ENCODE measurements at places on chromosomes 5 and 9.

DNA sequence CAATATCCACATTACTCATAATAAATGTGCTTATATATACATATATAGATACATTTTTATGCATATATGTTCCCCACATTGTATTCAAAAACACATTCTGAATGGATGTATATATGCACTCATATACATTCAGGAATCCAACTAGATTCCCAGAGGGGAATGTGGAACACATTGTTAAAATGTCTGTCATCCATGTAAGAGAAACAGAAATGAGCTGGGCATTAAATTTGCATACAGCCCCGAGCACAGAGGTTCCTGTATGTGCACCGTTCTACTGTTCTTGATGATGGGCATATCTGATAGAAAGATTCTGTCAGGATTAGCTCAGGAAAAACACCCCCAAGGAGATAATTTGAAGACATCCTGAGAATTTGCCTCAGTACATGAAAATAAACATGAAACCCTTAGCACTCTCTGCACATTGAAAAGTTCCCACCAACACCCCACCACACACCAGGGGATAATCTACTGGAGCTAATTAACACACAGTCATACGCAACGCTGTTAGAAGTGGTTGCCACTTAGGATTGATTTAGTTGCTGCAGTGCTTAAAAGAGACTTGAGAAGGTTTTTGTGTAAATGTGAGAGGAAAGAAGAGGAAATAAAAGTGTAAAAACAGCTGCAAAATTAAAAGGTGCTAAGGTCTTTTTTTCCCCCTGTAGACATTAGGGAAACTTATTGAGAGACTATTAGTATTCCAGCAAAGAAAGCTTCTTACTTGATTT lies 223.3 kb downstream of the SLF1 start:
- DNase-seq: no peak

GRCh38 chr5:39668980-39669379 lies 244.2 kb upstream of the DAB2 start:
- no peak for DNase-seq

GRCh38 chr5:132825033-132825833 lies 5.2 kb downstream of the SHROOM1 start:
- DNase-seq: no peak

DNA sequence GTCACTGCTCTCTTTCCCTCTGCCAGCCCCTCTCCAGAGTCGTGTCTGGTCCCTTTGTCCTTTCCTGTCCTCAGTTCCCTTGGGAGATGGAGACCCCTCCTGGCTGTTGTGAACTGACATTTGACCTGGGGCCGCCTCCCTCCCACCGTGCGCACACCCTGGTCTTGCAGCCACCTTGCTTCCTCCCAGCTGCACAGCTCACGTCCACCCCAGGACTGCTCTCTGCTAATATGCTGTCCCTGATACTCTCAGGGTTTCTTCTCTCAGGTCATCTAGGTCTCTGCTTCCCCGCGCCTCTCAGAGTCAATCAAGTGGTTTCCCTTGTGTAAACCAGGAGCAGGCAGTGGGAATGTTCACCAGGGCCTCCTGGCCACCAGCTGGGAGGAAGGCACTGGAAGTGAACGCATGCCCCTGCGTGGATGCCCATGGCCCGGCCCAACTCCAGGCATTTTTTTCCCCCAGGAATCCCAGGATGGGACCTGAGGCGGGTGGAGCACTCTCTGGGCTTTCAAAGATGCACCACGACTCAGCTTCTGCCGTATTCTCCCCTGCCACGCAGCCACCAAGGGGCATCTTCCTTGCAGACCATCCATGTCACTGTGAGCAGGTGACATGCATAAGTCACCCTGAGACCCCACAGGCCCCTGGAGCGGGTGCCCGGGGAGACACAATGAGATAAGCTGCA lies 142.4 kb downstream of the OLFM1 start:
- DNase-seq: no peak

- DNase-seq: peak; percentile 11
These were observed 165.6 kb downstream of the YTHDC2 start for GRCh38 chr5:113678924-113679575.

- no peak for DNase-seq
These were observed 364.1 kb downstream of the CTNND2 start for GRCh38 chr5:11540112-11540511.

DNA sequence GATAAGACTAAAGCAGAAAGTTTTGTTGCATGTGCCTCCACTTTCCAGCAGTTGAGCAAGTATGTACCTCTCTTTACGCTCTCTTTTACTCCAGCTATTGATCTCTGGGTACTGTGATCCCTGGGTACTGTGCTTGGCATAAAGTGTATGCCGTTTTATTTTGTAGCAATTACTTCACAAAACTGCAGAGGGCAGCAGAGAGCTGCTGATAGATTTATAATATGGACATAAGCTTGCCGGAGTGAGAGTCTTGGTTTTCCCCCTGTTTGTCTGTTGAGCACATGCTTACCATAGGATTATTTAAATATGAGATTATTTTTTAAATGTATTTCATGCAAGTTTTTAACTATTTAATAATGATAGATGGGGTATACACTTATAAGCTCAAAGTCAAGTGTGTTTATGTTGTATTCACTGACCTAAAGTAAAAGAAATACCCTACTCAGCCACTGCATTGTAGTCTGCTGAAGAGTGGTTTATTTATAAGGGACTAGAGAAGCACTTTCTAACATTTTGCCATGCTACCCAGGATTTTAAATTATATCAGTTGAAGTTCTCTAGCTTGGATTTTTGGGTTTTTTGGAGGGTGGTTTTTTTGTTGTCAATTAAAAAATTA lies 13.0 kb downstream of the TTC1 start:
- peak; percentile 55 for DNase-seq

DNA sequence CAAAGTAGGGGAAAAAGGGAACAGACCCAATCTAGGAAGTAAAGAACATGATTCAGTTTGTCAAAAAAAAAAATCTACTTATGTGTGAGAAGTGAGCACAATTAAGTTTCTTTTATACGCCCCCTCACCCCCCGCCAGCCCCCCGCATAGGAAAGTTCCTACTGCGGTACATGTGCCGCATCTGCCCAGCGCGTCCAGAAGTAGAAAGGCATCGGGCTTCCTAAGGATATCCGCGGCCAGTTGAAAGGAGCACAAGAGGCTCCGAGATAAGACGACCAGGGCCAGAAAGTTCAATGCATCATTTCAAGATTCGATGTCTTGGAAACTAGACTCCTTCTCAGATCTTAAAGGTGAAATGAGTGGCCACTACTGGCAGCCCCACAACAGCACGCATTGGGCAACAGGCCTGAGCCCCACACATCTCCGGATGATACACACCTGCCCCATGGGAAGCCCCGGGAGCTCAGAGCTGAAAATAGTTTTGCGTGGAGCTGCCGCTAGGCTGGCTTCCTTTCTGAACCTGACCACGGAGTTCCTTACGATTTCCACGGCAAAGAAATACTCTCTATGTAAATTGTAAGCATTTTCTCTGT lies 203.9 kb downstream of the RAB3C start:
- DNase-seq: no peak

- no peak for DNase-seq
These were observed 102.7 kb downstream of the FOCAD start for GRCh38 chr9:20786807-20787206.

- DNase-seq: no peak
These were observed 100.0 kb upstream of the CXCL14 start for GRCh38 chr5:135678640-135679268.

GRCh38 chr5:50564079-50564478 lies 102.4 kb upstream of the PARP8 start:
- DNase-seq: no peak

DNA sequence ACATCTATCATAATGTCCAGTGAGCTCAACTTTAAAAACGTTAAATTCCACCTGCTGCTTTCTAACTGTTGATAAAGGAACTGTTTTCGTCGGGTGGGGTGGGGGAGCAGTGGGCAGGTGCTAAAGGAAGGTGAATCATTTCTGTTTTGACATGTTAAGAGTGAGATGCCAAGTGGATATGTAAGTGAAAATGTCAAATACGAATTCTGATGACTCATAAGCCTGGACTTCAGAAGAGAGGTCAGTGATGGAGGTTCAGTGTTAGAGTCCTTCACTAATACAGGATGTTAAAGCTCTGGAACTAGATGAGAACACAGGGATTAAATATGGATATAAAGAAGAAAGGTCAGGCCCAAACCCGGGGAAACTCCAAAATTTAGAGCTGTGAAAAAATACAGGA lies 617.9 kb upstream of the CTNND2 start:
- DNase-seq: no peak

DNA sequence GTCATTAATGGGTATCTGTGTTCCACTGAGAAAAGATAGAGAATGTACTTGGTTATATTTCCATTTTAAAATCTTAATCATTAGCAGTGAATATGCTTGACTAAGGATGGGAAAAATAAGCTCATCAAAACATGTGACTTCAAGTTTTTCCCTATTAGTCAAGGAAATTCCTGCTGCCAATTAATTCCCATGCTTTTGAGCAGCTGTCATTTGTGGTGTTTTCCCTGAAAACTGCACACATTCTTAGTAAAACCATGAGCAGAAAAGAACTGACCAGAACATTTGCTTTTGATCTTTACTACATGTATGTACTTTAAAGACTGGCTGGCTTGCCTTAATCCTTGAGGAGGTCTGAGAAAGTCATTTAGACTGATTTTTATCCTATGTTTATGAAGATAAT lies 75.2 kb downstream of the AOPEP start:
- no peak for DNase-seq

GRCh38 chr9:95007226-95007869 lies 280.8 kb downstream of the AOPEP start:
- DNase-seq: no peak

DNA sequence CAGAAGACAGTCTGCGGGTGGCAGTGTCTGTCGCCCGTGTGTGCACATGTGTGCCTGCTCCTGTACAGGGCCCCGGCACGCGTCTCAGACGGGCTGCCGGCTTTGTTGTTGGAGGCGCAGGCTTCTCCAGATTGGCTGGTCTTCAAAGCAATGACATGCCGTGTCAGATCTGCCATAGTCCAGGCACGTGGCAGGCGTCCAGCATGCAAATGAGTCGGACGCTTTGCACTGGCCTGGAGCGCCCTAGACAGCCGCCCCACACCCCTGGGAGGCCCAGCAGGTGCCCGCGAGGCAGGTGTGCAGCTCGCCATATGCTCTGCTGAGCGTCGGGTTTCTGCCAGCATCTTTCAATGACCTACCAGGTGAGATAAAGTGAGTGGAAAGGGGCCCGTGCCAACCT lies 71.5 kb downstream of the GADD45G start:
- no peak for DNase-seq

GRCh38 chr9:69963803-69964202 lies 79.8 kb upstream of the MAMDC2 start:
- DNase-seq: no peak

DNA sequence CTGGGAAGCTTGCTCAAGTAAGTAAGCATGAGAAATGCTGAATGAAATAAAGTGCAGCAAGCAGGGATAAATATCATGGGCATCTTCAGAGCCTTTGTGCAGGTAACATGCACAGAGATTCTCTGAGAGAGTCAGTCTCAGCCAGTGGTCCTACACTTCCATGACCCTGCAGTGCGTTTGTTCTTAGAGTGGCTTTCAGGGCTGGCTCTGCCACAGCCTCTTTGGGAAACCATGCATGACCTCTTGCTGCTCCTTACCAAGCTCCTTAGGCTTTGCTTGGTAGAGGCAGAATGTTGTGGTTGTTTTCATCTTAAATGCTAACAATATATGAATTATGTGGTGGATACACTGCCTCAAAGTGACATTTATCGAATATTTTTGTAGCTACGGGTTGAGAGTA lies 5.4 kb downstream of the SYK start:
- no peak for DNase-seq

GRCh38 chr5:64765804-64766504 lies 2.5 kb downstream of the SREK1IP1 start:
- no peak for DNase-seq

DNA sequence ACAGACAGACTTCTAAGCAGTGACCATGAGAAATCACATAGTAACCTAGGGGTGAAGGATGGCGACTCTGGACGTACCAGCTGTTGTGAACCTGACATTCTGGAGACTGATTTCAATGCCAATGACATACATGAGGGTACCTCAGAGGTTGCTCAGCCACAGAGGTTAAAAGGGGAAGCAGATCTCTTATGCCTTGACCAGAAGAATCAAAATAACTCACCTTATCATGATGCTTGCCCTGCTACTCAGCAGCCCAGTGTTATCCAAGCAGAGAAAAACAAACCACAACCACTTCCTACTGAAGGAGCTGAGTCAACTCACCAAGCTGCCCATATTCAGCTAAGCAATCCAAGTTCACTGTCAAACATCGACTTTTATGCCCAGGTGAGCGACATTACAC lies 38.0 kb upstream of the CCDC152 start:
- DNase-seq: no peak

DNA sequence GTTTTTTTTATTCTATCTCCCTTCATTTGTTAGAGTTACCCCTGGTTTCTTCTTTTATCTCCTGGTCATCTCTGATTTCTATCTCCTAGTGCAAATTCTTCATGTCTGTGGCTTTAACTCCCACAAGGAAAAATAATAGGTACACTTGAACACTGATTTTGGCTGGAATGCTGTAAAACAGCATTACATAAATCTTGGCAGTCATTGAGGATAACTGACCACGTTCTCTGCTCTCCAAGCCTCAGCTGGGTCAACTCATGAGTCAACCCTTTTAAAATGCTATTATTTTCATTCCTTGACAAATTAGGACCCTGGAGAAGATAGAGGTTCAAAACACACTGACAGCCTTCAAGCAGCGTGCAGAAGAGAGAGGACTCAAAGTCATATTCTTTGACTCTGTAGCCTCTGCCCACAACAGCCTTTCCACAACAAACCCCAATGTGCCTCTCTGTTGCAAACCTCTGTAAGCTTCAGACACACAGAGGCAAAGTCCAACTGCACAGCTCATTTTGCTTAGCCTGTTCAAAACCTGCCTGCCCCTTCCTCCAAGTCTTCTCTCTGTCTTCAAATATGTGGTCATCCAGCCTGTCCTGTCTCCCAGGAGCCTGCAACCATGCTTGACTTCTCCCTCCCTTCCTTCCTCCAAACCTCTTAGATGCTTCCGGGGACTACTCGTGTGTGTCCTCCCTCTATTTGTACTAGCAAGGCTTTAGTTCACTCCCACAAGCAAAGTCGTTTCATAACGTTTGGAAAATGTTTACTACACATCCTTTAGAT lies 398.4 kb downstream of the MED10 start:
- no peak for DNase-seq

DNA sequence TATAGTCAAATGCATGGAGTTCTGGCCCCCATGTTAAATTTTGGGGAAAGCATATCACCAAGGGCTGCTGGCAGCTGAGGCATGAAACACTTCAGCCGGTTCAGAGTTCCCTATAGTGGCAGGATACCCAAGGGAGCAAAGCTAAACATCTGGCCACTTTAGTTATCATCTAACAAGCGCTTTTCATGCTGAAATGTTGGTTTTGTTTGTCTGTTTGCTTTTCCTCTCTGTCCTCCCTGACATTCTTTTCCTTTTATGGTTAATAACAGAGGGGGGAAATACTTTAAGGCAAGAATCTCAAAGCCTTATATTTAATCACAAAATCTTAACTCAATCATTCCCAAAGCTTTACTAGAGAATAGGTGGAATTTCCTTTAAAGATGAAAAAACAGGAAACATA lies 11.9 kb downstream of the APBA1 start:
- DNase-seq: no peak

GRCh38 chr9:136499071-136499934 lies 16.5 kb upstream of the SEC16A start:
- DNase-seq: no peak

- DNase-seq: no peak
These were observed 68.4 kb downstream of the PAM start for GRCh38 chr5:102823441-102823874.
